ENCODE measurements at places on chromosomes 7 and 10.

GRCh38 chr10:75565286-75566251 is 134.1 kb downstream of the LRMDA start:
- no peak for DNase-seq

GRCh38 chr7:158531661-158532060 is 56.0 kb downstream of the PTPRN2 start:
- DNase-seq, result no peak

GRCh38 chr10:49309691-49310411 is 10.9 kb downstream of the C10orf71 start:
- peak; percentile 76 for DNase-seq

GRCh38 chr7:129146237-129146979 is 1.9 kb downstream of the TSPAN33 start:
- no peak for DNase-seq

DNA sequence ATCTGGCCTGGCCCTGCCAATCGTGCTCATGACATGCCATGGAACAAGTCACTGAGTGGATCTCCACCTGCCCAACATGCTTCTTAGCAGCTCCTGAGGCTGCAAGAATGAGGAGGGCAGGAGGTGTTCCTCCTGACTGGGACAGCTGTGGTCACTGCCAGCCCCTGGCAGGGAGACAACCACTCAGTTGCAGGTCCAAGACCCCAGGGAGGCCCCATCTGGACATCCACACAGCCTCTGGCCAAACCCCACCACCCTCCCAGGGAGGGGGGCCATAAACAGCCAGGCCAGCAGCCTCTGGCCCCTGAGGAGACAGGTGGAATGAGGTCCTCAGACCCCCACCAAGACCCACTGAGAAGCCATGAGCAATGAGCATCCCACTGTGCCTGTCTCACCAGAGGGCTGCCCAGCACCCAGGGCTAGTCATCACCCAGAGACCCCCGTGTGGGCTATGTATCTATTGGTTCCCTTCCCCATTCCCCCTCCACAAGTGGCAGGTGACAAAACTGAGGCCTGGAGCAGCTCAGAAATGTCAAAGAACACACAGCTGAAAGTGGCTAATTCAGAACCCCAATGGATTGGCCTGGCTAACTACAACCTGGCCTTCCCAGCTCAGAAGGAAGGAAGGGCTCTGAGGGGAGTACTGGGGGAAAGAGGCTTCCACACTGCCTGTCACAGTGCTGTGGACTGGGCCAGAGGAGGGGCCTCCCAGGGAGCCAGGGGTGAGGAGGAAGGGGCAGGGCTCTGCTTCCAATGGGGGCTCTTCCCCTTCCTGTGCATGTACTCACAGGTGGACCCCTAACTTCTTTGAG is 3.0 kb downstream of the GPRIN2 start:
- no peak for DNase-seq

GRCh38 chr10:89115876-89116627 is 91.1 kb downstream of the CH25H start:
- peak; percentile 59 for DNase-seq

Data from suppressor macrophage (primary cell).